Stimulated activated CD4-positive, alpha-beta T cell treated with anti-CD3 and anti-CD28 coated beads, Interleukin-1b, Interleukin-23, amount 100 ng/mL, for 1 hour (primary cell): ENCODE measurements at places on chromosomes 5 and 9.

GRCh38 chr9:88555268-88555980 is 20.4 kb downstream of the NXNL2 start:
- no peak for DNase-seq

- DNase-seq, result no peak
Observed at GRCh38 chr5:675111-675870, 17.9 kb downstream of the TPPP start.

DNA sequence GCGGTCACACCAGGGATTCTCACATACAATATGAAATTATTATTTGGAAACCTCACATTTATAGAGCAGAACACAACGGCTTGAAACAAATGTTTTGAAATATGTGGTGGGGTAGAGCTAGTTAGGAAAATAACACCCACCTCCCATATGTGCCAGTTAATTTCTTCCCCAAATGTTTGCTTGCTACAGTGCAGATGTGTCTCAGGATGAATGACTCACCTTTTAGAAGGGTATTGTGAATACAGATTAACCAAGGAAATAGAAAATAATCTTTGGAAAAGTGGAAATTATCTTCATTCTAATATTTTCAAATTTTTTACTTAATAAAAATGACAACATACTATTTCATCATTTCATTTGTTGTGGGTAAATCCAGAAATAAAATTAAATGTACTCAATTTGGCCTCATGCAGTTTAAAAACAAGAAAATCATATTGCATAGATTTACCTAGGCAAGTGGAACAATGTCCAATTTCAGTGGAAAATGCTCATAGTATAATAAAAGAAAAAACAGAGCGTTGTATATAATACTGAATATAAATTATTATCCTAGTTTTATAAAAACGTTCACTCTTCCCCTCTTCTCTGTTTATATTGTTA is 39.3 kb upstream of the RICTOR start:
- DNase-seq, result no peak

DNA sequence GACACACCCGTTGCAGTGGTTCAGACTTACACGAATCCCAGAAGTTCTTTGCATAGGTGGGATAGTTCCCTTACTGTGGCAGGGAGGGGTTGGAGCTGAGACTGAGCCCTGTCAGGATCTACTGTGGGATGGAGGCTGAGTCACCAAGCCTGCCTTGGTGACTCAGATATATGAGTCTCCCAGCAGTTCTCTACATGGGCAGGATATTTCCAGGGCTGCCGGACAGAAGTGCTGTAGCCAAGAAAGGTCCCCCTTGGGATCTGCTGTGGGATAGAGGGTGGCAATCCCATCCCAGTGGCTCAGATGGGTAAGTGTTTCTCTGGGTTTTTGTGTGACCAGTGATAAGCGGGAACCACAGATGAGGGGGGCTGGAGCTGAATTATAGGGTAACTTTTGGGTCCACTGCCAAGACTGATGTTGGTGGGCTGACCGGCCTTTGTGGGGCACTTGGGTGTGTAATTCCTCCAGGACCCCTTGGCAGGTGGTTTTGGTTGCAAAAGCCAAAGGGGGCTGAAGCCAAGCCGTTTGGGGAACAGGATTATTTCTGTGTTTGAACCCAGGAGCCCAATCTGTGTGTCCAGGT is 18.7 kb downstream of the XRCC4 start:
- DNase-seq, result no peak

DNA sequence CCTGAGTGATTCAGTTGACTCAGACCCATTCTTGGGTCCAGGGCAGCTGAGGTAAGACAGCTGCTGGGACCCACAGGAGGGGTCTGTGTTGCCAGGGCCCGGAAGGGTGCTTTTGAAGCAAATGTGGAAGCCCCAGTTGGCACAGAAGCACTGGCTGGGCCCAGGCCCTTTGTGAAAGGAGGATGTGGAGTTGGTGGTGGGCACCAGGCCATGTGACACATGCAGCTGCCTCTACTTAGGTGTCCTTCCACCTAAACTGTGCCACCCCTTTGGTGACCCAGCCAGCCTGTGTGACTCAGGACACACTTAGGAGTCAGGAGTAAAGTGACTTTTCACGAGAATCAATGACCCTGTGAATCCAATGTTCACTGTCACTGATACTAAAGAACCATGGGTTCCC is 114.3 kb upstream of the SLC25A48 start:
- no peak for DNase-seq
